Subcutaneous preadipocyte (primary cell): ENCODE measurements at places on chromosomes 13 and 19. TPM values are rescaled to one million over a fixed set of nuclear protein-coding genes. Genes with fewer than 3 reads are reported as not detected.

Gene CXCL17
- not detected in 2 replicates for total RNA-seq

Gene UBE2L5
- not detected in 2 replicates for total RNA-seq

Gene SSC5D
- total RNA-seq, result 9.2 and 14.7 TPM in 2 replicates

Gene DNAJC15
- total RNA-seq, result 8.8 and 13.7 TPM in 2 replicates

Gene ZSCAN18
- total RNA-seq, result 10.2 and 25.7 TPM in 2 replicates

Gene MRI1
- total RNA-seq, result 34.5 and 44.0 TPM in 2 replicates

Gene C5AR1
- 0.37 TPM in 1 of 2 replicates, not detected in the other for total RNA-seq
